ENCODE measurements at places on chromosomes 1 and 21.

- DNase-seq = no peak
Measured at GRCh38 chr21:42395905-42396651, at the start of gene TMPRSS3. Gene TMPRSS3, minus strand, starts transcription at chr21:42396052. Its CDS starts 635 bp downstream, at chr21:42395417.

DNA sequence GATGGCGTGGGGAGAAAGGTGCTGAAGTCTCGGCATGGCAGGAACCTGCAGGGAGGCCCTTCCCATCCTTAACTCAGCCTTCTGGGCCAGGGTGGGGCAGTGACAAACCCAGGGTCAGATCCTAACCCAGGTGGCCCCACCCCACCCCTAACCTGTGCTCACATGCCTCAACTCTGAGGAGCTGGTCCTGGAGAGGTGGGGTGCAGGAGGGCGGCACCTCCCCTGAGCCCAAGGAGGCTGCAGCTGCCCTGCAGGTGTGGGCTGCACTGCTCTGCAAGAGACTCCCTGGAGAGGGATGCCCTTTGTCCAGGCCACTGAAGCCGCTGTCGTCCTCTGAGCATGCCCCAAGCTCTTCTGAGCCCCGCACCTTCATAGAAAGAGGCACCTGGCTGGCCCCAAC, 15.2 kb upstream of the ADAMTSL4 start:
- DNase-seq = no peak

DNA sequence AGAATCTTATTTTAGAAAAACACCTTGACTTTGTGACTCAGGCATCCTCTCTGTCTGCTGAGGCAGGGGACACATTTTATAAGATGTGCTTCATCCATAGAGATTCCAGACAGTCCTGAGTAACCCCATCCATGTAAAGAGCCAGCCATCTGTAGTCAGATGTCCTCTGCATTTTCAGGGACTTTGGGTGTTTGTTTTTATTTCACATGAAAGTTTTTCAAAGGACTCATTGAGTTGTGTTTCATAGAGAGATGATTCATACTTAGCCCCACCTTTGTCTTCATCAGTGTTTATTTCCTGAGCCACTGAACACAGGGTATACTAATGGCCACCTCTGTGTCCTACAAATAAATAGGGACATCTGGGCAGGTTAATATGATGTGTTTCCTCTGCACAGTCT, 280.4 kb downstream of the CACNA1E start:
- no peak for DNase-seq

DNA sequence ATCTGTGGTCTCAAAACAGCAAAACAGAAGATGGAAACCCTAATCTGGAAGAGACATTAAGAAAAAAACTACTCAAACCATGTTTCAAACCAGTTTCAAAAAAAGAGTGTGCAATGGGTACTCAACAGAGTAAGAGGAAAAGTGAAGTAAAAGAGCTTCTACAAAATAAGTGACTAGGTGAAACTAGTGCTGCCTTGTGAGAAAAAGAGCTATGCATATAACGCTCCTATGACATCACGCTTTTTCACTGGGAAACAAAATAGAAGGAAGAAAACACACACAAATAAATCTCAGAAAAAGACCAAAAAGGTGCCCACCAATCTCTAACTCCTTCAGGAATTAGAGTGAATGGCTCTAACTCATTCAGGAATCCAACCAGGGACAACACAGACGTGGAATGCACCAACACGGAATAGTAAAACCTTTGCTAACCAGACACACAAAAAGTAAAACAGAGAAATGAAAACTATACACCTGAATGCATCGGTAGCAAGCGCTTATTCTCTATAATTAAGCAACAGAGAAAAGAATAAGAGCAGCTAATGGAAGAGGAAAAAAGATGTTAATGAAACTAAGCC, 1.3 kb downstream of the FOXJ3 start:
- no peak for DNase-seq

DNA sequence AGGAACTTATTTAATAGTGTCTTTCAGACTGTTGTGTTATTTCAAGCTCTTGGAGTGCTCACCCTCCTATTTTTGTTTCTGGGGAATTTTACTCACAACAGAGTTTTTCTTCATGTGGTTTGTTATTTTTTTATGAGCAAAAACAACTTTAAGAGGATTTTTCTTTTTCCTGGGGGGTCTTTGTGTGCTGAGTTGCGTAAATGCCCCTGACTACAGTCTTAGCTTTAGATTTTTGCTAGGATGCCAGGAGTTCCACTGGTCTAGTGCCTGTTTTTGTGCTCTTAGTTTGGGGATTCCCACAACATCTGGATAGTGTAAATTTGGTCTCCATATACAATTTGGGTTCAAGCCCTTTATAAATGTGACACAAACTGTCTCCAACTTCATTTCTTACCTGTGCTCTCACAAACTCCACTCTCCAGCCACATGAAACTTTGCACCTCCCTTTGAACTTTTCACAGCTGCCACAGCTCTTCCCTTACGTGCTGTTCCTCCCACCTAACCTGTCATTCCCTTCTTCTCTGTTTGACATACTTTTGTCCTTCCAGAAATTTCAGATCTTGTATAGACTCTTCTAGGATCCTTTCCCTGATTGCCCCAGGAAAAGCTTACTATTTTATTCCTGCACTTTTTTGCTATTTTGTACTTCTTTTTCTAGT, 180.2 kb downstream of the CRB1 start:
- no peak for DNase-seq

DNA sequence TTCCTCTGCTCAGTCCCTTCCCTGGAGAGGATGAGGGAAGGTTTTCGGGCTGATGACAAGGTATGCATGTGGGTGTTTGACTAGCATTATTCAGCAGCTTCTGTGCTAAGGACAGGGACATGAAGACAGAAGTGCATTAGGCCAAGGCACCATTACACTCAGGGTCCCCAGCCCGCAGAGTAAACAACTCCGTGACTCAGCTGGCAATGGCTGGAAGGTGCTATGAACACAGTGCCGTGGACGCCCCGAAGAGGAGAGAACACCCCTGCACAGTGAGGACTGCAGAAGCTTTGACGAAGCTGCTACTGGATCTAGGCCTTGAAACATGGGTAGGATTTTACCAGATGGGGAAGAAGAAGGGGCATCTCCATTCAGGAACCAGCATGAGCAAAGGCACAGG, 13.7 kb upstream of the EPS8L3 start:
- no peak for DNase-seq

DNA sequence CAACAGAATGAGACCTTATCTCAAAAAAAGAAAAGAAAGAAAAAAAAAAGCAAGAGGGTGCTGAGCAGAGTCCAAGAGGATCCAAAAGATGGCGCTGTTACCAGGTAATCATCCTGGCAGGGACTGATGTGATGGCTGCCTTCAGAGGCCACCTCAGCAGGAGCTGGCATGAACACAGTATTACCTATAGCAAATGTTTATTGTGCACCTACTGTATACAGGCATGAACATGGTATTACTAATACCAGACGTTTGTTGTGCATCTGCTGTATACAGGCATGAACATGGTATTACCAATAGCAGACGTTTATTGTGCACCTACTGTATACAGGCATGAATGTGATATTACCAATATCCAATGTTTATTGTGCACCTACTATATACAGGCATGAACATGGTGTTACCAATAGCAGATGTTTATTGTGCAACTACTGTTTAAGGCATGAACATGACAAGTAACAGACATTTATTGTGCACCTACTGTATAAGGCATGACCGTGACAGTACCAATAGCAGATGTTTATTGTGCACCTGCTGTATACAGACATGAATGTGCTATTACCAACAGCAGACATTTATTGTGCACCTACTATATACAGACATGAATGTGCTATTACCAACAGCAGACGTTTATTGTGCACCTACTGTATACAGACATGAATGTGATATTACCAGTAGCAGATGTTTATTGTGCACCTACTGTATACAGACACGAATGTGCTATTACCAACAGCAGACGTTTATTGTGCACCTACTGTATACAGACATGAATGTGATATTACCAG, 115.1 kb upstream of the TMEM51 start:
- DNase-seq = no peak

GRCh38 chr1:54619749-54620148, 3.6 kb downstream of the FAM151A start:
- DNase-seq = no peak

DNA sequence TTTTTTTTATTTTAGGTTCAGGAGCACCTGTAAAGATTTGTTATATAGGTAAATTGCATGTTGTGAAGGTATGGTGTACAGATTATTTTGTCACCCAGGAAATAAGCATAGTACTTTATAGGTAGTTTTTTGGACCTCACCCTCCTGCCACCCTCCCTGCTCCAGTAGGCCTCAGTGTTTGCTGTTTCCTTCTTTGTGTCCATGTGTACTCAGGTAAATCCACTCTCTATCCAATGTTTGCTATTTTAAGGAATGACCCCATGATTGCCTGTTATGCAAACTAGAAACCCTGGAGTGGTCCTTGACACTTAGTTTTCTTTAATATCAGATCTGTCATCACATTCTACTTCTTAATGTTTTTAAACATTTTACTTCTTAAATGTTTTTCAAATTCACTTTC, 33.9 kb downstream of the LHX9 start:
- DNase-seq = no peak

DNA sequence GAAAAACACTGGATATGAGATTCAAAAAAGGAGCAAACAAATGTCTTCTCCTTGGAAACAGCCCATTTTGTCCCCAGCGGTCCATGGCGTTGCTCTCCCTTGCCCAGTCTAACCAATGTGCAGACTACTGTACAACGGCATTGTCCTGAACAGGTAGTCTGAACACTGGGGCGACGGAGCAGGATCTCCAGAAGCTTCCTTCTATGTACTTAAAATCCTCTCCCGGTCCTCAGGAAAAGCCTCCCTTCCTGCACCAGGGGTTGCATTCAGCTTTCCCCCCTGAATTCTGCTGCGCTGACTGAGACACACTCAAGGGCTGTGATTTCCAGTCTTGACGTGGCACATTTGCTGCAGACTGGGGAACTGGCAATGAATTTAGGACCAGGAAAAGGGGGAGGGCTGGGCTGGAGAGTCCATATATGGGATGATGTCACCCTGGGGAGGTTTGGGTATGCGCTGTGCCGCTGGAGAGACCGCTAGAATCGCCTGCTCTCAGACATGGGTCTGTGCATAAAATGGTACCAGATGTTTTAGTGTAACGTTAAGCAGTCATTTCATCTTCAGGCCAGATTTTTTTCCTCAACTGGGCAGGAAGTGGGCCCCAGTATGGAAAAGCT, 275.9 kb upstream of the C1orf105 start:
- DNase-seq = peak; percentile 84

DNA sequence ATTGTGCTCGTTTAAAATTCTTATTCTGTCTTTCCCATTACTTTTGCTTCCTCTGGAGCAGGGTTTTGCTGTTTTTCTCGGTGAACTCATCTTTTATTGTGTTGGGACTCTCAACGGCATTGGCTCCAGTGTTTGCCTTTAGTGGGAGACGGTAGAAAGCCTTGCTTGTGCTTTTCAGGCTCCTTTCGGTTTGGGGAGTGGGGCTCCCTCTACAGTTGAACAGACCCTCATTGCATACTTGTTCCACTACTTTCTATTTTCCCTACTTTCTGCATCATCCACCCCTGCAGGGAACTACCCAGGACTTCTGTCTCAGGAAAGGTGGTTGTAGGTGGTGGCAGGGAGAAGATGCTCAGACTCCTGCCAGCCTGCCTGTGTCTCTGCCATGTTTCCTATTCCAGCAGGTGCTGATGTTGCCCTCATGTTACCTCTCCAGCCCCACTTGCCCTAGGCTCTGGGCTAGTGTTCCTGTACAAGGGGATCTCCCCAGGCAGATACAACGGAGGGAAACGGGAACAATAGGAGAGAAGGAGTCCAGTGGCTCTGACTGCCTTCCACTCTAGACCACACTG, 68.5 kb upstream of the ZBTB18 start:
- no peak for DNase-seq

- no peak for DNase-seq
Measured at GRCh38 chr21:38660333-38661196, 145.2 kb upstream of the ETS2 start.

- DNase-seq = no peak
Measured at GRCh38 chr1:100631015-100631551, 88.5 kb upstream of the VCAM1 start.

- no peak for DNase-seq
Measured at GRCh38 chr1:11461531-11462137, 17.3 kb upstream of the DISP3 start.

GRCh38 chr1:43526002-43526401, 4.7 kb upstream of the PTPRF start:
- DNase-seq = no peak

- DNase-seq = no peak
Measured at GRCh38 chr1:229298887-229299503, 28.1 kb downstream of the RAB4A start.

DNA sequence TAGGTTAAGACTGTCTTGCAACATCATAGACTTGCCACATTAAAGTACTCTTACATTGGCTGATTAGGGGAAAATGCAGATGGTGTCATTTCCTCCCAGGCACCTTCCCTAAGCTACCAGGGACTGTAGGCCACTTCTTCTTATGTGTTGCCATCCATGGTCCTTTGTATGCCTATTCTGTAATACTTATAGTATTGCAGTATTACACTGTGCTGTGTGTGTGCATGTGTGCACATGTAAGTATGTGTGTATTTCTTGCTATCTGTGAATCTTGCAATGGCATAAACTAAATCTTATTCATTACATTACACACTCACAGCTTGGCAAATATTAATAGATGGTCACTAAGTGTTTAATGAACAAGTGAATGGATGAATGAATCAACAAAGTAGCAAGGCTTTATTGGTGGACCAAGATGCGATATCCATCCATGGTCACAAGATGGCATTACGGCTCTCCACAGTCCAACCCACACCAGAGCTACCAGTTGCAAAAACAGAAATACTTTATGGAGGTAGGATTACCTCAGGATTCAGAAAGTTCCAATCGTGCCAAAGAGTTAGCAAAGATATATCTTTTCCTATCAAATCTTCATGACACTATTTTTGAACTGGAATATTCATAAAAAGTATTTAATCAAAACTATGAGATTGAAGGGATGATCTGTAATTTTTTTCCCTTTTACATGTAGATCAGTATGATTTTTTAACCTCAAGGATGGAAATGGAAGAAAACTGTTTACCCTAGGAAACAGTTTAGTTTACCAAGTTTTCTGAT, 160.2 kb downstream of the DENND1B start:
- no peak for DNase-seq

DNA sequence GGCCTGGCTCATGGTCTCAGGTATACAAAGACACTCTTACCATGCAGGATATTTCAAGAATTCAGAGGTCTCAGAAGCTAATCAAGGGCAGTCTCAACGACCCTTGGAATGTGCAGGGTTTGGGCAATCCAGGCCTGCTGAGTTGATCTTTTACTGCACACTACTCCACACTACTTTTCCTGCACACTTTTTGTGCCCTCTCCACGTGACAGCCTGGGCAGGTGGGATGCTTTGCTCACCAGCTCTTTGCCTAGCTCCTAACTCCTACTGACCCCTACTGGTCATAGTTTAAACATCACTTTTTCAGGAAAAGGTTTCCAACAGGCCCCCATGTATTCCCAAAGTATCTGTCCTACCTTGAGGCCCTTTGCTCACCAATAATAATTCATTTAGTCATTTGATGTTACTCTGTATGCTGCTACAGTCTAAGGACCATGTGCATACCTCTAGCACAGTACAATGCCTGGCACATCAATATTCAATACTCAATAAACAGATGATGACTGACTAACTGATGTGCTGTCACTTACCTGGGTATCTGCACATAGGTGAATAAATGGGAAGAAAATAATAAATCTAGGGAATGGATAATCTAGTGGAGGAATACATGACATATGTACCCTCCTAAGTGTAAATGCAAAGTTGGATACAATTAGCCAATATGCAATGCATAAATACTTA, 9.6 kb downstream of the DUSP23 start:
- peak; percentile 15 for DNase-seq
